CD4-positive, alpha-beta memory T cell (primary cell): ENCODE measurements at places on chromosomes 3 and 15.

DNA sequence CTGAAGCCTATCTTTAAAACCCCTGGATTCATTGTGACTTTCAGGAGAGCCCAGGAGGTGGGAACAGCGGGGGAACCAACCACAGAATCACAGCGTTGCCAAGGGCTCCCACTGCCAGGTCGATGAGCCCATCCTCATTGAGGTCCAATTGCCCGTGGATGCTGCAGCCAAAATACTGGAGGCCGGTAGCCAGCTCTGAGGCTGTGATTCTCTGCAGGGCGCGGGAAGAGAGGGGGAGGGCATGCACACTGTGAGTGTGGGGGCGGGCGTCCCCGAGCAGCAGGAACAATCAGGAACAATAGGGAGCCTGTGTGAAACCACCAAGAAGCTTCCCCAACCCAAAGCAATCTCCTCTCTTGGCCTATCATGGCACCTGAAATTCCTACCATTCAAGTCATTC, 53.4 kb downstream of the FEM1B start:
- no peak for DNase-seq

DNA sequence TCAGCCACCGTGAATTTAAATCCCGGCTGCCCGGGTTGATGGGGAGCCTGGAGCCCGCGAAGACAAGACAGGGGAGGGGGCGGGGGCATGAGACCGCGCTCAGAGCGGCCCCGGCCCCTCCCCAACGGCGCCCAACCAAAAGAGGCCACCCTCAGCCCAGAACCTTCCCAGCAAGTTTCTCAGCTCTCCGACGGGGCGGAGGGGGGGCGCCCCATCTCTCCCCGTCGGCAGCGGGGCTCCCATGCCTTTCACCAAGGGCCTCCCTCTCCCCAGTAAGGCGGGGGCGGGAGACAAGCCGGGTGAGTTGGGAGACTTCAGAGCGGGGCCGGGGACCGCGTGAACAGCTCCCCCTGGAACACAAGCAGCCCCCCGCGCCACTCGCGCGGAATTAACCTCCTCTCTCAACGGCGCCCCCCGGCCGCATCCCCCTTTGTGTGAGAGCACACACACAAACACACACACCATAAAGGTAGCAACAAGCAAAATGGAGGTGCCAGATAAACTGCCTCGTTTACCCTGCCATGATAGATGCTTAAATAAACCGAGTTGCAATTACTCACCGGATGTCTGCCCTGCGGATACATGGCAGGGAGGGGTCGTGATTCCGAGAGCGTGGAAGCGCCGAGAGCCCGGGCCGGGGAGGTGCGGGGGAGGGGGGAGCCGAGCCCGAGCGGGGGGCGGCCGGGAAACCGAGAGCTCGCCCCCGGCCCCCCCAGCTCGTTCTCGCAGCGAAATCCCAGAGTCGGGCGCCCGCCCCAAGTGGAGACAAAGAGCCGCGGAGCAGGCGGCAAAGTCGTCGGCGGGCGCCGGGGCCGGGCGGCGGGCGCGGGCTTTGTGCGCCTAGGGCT, 1.3 kb downstream of the TLE3 start:
- DNase-seq: peak; percentile 74

DNA sequence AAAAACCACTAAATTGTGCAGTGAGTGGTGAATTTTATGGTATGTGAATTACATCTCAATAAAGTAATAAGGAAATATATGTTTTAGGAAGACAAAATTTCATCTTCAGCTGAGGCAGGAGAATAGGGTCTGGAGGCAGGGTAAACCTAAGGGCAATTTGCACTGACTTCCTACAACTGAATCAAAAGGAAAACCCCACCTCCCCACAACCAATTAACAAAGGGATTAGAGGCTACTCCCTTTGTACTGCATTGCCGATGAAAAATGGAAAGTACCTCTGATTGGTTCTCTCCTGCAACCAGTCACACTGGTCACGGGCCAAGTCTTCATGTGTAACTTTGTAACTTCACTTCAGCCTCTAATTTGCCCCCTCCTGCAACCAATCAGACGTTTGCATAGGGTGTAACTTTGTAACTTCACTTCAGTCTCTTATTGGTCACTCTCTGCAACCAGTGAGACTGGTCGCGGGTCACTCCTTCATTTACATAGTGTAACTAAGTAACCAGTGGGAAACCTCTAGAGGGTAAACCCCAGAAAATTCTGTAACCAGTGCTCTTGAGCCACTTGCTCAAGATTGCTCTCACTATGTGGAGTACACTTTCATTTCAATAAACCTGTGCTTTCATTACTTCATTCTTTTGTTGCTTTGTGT, 244.5 kb downstream of the CNTN4 start:
- DNase-seq: no peak

GRCh38 chr3:127485396-127486170, 105.0 kb downstream of the TPRA1 start:
- no peak for DNase-seq

GRCh38 chr15:31399544-31400171, 73.0 kb downstream of the KLF13 start:
- DNase-seq: no peak
